ENCODE measurements at places on chromosomes 2 and 18.

- DNase-seq: no peak
Observed at GRCh38 chr18:48739266-48740067, 200.6 kb downstream of the CTIF start.

DNA sequence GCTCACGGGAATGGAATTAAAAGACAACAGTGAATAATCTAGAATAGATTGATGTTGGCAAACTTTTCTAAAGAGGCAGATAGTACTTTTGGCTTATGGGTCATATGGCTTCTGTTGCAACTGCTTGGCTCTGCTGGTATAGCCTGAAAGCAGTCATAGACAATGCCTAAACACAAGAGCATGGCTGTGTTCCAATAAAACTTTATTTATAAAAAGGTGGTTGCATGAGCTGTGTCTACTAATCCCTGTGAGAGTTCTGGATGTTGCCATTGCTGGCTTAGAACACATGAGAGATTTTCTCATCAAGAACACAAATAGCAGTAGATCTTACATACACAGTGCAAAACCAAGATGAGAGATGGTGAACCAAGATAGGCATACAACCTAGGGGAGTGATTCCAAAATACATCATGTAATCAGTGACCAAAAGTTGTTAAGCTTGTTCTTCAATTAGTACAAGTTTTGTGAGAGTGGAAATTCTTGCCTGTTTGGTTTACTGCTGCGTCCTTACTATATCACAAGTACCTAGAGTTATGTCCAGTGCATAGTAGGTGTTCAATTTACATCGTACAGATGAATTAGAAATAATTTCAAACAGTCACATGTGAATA is 380.0 kb downstream of the METTL4 start:
- no peak for DNase-seq

DNA sequence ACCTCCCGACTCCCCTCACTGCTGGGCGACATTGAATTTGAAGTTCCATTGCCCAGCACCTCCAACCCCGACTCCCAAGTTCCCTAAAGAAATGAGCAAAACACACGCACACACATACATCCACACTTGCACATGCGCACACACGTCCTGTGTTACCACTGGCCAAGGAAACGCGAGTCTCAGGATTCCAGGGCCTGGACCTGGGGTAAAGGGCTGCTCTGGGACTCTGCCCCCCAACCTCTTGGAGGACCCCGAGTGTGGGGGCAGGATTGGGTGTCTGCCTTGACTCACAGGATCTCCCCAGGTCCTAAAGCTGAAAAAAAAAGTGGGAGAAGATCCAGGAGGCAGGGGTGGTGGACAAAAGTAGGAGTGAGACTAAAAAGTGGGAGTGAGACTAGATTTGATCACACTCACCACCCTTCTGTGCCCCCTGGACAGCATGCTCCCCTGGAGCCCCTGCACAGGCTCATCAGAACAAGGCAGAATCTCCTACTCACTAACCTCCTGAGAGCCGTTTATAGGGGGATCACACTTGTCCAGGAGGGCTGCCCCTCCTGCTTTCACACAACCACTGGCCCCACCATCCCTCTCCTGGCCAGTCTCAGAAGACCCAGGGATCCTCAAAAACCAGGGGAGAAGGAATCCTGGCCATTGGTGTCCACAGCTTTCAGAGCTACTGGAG is 202.2 kb downstream of the TNS1 start:
- no peak for DNase-seq

- no peak for DNase-seq
Observed at GRCh38 chr2:108942888-108943287, 46.1 kb downstream of the EDAR start.

DNA sequence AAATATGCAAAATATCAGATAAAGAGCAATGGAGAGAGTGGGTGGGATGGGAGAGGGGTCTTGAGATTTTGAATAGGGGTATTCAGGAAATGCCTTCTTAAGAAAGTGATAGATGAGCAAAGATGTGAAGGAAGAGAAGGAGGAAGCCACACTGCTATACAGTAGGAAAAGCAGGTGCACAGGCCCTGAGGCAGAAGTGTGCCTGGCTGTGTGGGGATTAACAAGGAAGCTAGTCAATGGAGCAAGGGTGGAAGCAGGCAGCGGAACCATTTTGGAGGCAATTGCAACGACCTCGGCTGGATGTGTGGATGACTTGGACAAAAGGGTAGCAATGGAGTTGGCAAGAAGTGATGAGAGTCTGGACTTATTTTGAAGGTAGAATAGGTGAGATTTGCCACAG is 11.0 kb upstream of the CNGA3 start:
- DNase-seq: no peak

DNA sequence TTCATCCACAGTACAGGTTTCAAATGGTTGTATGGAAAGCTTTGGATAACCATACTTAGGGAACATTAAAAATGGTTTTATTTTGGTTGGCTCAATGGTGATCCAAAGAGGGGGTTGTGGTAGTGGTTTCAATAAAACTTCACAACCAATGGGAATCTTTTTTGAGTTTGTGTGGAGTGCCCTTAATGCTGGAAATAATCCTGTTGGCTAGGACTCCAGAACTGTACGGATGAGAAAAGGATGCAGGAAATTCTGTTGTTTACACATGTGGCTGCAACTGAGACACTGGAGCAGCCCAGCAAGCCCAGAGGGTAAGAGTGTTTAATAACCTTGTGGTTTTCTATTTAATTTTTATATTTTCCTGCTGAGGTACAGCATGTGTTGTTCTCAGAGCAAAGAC is at the start of gene CCDC102B:
Gene CCDC102B, plus strand, starts transcription at position 210 of the 400 bp plus-strand sequence. CDS start 38,684 bp downstream, outside the sequence.
- DNase-seq: no peak

GRCh38 chr18:21997207-21998143 is 171.9 kb upstream of the GATA6 start:
- DNase-seq: no peak

DNA sequence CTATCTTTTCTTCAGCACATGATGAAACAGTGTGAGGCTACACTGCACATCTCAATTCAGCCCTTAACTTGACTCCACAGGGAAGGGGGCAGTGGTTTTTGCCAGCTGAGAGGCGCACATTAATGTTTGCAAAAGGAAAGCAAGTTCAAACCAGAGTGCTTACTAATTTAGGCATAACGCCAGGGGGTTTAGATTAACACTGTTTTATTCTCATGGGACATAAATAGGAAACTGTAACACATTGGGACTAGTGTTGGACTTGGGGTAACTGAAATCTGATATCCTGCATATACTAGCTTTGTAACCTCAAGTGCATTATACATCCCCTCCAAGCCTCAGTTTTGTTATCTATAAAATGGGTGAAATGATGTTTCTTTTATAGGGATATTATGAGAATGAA is 821.2 kb upstream of the ID2 start:
- DNase-seq: no peak

DNA sequence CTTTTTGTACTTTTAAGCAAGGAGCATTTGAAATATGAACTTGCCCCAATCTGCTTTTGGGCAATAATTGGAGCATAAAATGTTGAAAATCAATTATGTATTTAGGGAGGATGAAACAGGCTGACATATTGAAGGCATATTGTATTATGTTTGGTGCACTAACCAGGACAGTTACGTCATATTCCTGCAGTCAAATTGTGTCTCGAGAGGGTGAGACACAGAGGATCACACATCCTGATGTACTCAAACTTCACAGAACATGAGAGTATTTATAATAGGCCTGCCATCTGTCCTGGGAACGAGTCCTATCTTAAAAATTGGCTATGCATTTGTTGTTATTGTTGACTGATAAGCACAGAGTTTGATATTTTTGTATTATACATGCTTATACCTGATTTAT is 44.7 kb downstream of the TANC1 start:
- no peak for DNase-seq

DNA sequence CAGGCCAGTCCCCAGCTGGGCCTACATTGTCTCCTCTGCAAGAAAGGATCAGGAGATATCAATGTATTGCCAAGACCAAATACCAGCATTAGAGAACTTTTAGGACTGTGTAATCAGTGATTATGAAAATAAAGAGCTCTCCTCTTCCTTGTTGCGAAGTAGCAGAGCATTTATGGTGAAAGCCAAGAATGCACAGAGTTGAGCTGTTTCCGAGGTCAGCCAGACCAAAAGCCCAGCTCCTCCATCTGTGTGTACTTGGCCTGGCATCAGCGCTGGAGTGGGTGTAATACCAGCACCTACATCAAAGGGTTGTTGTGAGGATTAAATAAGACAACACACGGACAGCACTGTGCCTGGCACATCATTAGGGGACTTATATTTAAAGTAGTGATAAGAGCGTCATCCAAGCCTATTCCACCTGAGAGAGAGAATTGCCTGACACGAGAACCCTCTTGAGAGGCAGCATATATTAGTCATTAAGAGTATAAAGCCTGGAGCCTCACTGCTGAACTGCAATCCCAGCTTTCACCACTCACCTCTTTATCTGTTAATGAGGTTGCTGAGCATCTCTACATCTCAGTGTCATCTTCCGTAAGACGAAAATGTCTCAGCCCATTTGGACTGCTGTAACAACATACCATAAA is 7.4 kb upstream of the SLC16A14 start:
- DNase-seq: no peak

GRCh38 chr2:35220461-35220860 is 1135.1 kb upstream of the CRIM1 start:
- no peak for DNase-seq

DNA sequence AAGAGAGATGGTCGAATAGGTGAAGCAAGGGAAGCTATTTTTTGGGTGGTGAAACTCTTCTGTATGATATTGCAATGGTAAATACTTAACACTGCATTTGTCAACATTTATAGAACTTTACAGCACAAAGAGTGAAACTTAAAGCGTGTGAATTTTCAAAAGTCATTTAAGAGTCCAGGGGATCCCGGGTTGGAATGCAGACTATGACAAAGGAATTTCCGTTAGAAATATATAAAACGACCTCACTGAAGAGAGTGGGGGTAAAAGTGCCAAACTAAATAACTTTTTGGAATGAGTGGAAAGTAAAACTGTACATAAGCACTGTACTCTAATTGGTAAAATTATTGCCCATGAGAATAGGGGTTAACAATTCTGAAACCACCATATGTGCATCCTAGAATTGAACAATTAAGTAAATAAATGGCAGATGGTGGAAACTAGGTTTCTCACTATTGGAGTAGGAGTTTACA is 191.0 kb upstream of the FN1 start:
- DNase-seq: no peak

DNA sequence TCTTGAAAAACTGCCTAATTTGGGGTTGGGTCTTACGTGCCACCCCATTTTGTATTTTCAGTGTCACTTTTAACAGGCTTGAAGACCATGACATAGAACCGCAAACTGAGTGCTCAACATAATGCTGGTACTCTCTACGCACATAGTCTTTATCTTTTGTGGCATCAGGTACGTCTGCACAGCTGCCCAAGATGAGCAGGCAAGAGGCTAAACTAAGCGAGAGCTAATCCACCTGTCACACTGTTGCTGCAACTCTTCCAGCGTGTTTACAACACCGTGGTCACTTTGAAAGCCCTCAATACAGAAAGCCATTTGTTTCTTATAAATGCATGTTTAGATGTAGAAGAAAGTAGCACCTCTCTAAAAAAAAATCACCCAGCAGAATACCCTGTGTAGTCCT is 270.0 kb upstream of the TCF4 start:
- no peak for DNase-seq

DNA sequence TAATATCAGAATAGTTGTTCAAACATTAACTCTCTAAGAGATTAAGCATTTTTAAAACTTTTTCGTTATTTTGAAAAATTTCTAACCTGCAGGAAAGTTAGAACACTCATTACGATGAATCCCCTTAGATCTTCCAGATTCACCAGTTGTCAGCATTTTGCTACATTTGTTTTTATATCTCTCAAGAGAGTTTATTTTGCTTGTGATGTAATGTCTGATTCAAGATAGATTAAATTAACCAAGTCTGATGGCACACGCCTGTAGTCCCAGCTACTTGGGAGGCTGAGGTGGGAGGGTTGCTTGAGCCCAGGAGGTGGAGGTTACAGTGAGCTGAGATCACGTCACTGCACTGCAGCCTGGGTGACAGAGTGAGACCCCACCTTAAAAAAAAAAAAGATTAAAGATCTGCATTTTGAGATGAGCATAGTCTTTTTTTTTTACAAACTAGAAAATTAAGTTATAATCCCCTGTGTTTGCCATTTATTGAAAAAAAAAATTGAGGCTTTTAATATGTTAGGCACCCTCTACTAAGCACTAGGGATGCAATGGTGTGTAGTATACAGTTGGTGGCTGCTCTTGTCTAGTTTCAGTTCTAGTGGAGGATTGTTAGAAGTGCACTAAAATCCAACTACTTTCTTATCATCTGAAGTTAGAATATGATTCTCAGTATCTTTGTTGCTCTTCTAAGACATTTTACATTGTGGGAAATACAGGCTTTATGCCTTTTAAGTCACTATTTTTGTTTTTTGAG is 20.9 kb downstream of the RAB10 start:
- DNase-seq: no peak

GRCh38 chr18:62739911-62740310 is 24.6 kb downstream of the PHLPP1 start:
- no peak for DNase-seq

- DNase-seq: no peak
Observed at GRCh38 chr18:55762424-55762823, 174.4 kb upstream of the TCF4 start.

DNA sequence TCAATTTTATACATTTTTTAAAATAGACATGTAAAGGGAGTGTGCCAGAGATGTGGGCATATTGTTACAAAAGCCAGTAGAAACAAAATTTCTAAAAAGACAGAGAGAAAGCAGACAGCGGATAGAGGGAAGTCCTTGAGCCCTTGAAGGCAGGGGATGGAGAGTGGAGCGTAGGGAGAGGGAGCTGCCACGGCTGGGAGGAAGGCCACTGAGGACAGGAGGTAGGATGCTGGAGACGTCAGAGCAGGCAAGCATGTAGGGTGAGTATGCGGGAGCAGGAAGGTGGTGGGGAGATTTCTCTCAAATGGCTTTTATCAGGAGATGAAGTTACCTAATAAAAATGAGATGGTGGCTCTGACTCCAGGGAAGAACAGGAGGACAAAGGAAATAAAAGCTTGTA is 24.0 kb upstream of the NCL start:
- DNase-seq: no peak

DNA sequence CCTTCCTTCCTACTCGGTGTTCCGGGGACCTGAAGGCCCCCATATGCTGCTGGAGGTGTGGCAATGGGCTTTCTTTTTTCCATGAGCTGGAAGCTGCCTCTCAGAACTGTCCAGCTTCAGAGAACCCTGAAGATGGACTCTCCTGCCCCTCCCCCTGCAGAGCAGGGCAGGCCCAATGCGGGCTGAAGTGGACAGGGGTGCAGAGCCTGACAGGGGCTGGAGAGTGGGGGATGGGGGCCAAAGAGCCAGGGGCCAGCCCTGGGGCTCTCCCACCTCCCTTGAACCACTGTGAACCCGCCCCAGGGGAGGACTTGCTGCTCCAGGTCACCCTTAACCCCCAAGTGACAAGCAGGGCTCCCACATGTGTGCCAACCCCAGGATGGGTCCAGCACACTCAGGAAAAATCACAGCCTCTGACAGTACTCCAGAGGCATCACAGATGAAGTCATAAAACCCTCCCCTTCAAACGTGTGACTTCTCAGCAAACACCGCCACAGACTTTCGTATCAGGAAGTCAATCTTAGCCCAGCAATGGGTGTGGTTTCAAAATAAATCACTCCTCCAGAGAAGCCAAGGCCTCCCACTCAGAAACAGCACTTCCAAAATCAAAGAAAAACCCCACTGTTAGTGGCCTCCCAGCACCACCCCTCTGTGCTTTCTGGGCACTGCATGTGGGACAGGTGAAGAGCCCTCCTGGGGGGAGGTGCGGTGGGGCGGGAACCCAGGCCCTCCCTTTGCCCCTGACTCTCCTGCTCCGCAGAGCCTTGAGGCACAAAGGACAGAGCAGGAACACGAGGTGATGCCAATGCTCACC is 135.8 kb downstream of the HDAC4 start:
- DNase-seq: no peak
